ENCODE measurements at places on chromosomes 4 and X. TPM values are rescaled to one million over a fixed set of nuclear protein-coding genes. Genes with fewer than 3 reads are reported as not detected.

- no peak for DNase-seq
These were observed 92.5 kb downstream of the GASK1B start for GRCh38 chr4:158080354-158080753.

GRCh38 chr4:8870647-8871416 lies 807 bp downstream of the HMX1 start:
- no peak for DNase-seq

- DNase-seq: no peak
These were observed 2.0 kb downstream of the HSPA4L start for GRCh38 chr4:127783955-127784770.

DNA sequence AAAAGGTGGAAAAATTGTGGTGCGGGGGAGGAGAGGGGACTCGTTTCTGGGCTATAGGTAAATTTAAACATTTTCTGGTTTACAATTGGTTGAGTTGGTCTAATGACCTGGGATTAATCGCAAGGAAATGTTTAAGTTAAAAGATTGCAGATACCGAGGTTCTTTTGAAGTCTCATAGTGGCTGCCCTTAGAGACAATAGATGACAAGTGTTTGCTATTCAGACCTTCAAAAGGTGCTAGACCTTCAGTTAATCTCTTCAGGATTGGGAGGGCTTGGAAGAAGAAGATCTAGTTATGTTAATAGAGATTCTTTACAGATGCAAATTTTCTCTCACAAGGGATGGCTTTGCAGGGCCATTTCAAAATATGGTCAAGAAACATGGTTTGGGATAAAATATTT lies 2286.1 kb upstream of the AGA start:
- no peak for DNase-seq

DNA sequence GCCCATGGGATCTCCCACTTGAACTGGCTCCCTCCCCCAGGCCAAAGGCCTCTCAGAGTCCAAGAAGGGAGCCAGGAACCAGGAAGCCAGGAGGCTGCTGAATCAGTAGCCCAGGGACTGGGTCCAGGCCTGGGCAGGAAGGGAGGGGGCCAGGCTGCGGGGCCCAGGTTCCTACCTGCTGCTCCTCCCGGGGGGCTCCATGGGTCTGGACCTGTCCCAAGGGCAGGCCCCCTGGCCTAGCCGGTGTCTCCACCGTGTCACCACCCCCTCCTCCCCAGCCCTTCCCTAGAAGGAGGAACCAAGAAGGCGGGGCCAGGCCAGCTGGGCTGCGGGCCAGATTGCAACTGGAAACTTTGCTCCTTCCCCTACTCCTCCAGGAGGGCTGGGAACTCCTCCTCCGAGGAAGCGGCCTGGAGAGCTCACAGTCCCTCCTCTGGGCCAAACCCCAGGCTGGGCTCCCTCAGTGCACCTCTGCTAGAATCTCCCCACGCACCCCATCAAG lies at the start of gene IQSEC2:
IQSEC2 (minus strand) TSS at position 264 of the 502 bp plus-strand sequence.
- peak; percentile 69 for DNase-seq

DNA sequence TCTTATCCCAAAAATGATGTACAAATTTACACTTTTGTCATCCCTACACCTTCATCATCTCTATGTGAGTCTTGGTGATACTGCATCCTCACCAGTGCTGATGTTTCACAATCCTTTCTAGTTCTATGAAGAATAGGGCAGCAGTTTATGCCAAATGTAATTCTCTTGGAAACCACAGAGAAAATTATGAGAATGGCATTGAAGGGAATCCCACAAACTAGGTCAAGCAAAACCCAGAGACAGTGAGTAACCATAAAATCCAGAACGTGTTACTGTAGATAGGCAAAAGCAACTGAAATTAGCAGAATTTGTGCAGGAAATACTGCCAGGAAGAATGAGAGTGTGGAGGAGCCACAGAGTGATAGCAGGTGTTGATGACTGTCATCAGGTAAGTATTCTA lies 24.5 kb downstream of the IL15 start:
- no peak for DNase-seq

GRCh38 chrX:63718010-63718694 lies 66.9 kb downstream of the ARHGEF9 start:
- DNase-seq: no peak

DNA sequence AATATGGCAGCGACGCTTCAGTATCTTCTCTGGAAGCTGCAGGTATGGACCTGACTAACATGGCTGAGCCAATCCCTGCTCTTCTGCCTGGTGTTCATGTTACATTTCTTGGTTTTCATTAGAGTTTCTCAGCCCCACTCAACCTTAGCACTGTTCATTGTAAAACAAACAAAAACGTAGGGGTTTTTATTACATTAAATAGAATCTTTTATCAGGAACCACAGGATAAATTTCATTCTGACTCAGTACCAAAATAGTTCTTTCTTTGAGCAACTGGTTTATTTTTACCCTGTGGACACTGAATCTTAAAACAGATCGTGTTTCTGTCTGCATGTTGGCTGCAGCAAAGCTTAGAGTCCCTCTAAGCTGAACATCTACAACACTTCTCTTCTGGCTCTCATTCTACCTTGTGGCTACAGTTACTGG lies 27.1 kb downstream of the FHIP1A start:
- no peak for DNase-seq

DNA sequence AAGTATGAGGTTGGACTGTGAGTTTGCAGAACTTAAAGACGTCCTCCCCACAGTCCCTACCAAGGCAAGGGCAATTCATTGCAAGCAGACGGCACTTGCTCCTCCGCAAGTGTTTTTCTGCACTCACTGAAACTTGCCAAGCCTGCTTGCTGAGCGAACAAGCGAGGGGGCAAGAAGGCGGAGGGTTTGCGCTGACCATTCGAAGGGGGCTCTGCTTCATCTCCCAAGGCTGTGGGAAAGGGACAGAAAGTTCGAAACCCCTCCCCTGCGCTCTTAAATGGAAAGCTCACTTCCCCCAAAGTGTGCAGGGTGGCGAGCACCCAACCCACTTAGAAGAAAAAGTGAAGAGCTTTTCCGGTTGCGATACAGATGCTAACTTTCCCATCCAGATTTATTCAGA lies 1.4 kb downstream of the MID1 start:
- no peak for DNase-seq

GRCh38 chrX:40406330-40406859 lies 174.4 kb upstream of the ATP6AP2 start:
- DNase-seq: no peak

DNA sequence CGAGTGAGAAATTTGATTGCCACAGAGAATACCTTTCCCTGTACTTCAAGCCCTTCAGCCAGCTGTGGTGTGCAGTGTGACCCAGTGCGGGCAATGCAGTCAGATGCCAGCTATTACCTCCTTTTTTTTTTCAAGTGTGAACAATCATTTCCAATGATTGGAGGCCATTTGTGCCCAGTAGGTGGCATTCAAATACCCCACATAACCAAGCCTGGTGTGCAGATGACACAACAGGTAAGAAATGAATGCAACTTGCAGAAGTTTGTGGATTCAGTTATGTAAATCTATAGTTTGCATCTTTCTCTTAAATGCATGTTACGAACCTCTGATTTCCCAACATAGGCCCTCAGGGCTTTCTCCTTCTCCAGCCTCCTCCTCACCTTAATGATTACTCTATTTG lies 98.0 kb downstream of the CLCN4 start:
- no peak for DNase-seq

- DNase-seq: peak; percentile 94
These were observed 90.2 kb downstream of the ARHGAP10 start for GRCh38 chr4:147822128-147822527.

DNA sequence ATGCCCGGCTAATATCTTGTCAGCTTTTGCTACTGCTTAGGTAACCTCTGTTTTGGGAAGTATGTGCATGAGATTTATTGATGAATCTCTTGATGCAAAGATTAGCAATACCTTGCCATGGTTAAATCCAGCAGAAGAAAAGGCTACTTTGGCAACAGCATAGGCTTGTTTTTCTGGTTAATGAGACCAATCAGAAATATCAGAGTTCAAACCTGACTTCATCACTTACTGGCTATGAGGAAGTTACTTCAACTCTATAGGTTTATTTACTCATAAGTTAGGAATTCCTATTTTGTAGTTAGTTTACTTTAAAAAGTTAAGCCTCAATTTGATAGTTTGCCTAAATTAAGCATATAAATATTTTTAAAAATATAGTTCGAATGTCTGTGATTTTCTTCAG lies 93.1 kb downstream of the PDLIM5 start:
- DNase-seq: no peak

Gene UGT2A1
- total RNA-seq: not detected

Gene RBM47
- total RNA-seq: 93.9 TPM

Gene ZFP42
- total RNA-seq: not detected

Gene EDA2R
- total RNA-seq: 2.4 TPM

Gene HELQ
- total RNA-seq: 22.5 TPM

Gene FAM236A
- total RNA-seq: not detected

Data from tibial nerve (tissue), 4 donors.